ENCODE measurements at places on chromosomes 13 and 19.

GRCh38 chr13:98386637-98387036, 190.3 kb downstream of the STK24 start:
- no peak for DNase-seq

DNA sequence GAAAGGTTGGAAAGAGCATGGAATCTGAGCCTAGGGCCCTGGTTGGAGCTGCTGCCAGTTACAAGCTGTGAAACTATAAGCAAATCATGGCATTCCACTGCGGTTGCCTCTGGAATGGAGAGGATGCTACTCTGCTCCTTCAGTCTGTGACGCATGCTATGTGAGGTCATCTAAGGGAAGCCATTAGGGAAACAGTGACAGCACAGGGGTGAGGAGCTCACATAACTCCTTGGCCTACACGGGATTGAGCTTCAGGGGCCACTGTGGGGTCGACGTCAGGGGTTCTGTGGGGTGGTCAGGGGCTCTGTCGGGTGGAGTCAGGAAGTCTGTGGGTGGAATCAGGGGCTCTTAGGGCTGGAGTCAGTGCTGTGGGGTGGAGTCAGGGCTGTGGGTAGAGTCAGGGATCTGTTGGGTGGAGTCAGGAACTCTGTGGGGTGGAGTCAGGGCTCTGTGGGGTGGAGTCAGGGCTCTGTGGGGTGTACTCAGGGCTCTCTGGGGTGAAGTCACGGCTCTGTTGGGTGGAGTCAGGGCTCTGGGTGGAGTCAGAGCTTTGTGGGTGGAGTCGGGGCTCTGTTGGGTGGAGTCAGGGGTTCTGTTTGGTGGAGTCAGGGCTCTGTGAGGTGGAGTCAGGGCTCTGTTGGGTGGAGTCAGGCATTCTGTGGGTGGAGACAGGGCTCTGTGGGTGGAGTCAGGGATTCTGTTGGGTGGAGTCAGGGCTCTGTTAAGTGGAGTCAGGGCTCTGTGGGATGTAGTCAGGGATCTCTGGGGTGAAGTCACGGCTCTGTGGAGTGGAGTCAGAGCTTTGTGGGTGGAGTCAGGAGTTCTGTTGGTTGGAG, 35.8 kb upstream of the MEDAG start:
- no peak for DNase-seq

- DNase-seq = no peak
Observed at GRCh38 chr13:37216331-37216730, 110.9 kb upstream of the CSNK1A1L start.

GRCh38 chr19:19644054-19644388, 564 bp upstream of the GMIP start:
- no peak for DNase-seq

GRCh38 chr19:40216013-40216776, 2.0 kb downstream of the TTC9B start:
- no peak for DNase-seq
